ENCODE measurements at places on chromosomes 6 and 20. TPM values are rescaled to one million over a fixed set of nuclear protein-coding genes. Genes with fewer than 3 reads are reported as not detected.

GRCh38 chr6:13733178-13733887, 21.7 kb upstream of the RANBP9 start:
- DNase-seq: peak; percentile 88

- no peak for DNase-seq
These were observed 3.9 kb downstream of the ROMO1 start for GRCh38 chr20:35702824-35703695.

DNA sequence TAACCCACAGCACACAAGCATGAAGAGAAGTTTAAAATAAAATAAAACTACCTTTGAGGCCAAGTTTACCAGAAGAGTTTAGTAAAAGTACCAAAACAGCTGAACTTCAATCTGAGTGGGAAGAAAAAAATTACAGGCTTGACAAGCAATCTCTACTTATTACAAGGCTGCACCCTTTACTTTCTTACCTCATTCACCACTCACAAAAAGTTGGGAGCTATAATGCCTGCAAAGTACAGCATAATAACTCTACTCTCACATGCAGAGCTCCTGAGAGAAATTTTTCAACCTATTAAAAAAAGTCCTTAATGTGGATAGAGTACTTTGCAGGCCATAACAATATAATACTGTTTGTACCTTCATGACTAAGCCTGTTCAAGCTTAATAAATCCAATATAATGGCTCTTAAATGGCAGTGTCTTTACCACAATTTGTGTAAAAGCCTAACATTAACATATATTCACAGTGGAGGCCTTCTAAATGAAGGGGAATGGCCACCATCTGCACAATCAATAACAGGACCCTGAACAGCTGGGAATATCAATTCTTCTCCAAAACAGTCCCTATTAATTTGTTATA, 103.1 kb downstream of the DST start:
- DNase-seq: no peak

DNA sequence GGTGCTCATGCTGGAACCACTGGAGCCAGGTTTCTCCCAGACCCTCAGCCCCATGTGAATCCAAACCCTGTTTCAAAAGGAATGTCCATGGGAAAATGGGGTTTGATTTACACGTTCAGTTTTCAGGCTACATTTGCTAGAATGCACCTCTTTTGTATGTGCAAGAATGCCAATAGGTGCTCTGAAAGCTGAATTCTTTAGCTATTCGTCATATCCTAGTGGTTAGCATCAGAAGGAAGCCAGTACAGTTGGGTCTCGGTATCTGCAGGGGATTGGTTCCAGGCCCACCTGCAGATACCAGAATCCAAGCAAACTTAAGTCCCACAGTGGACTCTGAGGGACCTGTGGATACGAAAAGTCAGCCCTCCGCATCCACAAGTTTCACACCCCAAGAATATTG, 93.4 kb downstream of the UST start:
- no peak for DNase-seq

GRCh38 chr20:47217482-47218446, 138.7 kb downstream of the ZMYND8 start:
- DNase-seq: no peak

GRCh38 chr6:75210885-75211739, 5.3 kb upstream of the COL12A1 start:
- no peak for DNase-seq

- DNase-seq: no peak
These were observed 180.6 kb downstream of the TBX18 start for GRCh38 chr6:84583784-84584183.

TSPO2 gene
- total RNA-seq: not detected

CENPW gene
- total RNA-seq: 30.4 TPM

SOX18 gene
- 0.22 TPM for total RNA-seq

CST5 gene
- total RNA-seq: not detected

All from MG63 (cell line).